Left forelimb (tissue), 1 donor: ENCODE measurements at places on chromosomes 3 and 15.

GRCh38 chr3:192858849-192859585 is 58.6 kb downstream of the MB21D2 start:
- DNase-seq = no peak

DNA sequence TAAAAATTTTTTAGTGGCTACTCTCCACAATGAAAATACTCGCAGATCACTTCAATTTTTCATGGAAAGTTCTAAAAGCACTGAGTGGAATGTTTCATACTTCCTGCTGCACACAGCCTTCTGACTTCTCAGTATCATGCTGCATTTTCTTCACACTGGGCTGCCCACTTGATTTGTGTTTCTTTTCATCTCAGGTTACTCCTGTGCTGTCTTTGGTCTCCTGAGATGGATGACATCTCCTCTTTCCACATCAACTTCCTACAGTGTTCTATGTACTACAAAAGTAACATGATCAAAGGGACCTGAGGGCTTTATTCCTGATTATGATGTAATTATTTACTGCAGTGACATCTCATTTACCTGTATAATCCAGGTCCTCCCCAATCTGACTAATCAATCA is 927.7 kb downstream of the ROBO2 start:
- DNase-seq = no peak

DNA sequence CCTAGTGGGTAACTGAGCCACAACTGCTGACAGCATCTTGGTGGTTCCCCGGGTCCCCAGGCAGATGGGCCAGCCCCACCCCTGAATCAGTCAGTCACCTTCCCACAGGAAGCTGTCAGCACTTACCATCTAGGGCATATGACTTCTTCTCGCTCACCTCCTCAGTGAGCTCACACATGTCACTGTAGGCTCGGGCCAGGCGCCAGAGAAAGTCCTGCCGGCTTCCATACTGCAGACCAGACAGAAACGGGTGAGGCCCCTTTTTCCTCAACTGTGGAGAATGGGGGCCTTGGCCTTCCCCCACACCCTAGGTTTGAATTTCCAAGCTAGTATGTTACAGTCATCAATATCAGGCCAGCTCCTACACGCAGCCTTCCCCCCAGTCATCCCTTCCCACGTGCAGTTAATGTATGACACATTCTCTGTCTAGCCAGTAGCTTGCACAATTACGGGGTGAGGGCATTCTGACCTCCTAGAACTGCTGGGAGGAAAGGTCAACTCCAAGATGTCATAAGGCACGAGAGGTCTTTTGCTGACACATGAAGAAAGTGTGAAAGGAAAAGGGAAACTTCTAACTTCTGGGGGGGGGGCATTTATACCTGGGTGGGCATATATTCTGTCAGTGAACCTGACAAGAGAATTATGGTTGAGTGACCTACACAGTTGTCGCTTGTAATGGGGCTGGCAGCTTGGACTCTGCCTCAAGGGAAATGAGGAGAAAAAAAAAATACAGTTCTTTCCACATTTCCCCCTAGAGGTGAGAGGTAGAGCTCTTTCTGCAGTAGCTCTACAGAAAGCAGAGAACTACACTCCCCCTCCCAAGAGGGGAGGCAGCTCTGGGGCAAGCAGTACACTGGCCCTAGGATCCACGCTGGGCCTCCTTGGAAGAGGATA is 10.9 kb downstream of the RMDN3 start:
- DNase-seq = no peak

- no peak for DNase-seq
Observed at GRCh38 chr15:98751767-98752166, 103.4 kb downstream of the IGF1R start.

DNA sequence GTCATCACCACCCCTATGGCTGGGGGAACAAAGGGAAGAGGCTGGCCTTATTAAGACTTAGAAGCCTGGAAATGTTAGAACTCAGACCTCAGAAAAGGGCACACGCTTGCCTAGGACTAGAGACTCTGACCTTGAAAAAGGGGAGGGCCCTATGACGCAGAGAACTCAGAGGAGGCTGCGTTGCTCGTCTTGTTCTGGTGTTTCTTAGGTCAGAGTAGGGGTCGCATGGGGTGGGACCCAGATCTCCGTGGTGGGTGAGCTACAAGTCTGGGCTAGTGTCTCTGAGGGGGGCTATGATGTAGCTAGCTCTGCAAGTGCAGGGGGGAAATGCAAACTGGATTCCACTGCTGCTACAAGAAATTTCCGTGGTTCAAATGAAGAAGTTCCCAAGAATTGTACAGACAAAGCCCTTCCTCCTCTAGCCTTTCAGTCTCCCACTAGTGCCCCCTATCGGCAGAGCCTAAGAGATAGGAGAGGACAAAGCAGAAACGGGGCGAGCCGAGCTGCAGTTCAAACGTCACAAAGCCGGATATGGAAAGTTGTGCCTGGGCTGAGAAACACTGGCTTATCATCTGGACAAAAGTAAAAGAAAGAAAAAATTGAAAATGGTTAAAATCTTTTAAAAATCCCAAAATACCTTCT is 392.9 kb upstream of the ROBO2 start:
- DNase-seq = no peak

DNA sequence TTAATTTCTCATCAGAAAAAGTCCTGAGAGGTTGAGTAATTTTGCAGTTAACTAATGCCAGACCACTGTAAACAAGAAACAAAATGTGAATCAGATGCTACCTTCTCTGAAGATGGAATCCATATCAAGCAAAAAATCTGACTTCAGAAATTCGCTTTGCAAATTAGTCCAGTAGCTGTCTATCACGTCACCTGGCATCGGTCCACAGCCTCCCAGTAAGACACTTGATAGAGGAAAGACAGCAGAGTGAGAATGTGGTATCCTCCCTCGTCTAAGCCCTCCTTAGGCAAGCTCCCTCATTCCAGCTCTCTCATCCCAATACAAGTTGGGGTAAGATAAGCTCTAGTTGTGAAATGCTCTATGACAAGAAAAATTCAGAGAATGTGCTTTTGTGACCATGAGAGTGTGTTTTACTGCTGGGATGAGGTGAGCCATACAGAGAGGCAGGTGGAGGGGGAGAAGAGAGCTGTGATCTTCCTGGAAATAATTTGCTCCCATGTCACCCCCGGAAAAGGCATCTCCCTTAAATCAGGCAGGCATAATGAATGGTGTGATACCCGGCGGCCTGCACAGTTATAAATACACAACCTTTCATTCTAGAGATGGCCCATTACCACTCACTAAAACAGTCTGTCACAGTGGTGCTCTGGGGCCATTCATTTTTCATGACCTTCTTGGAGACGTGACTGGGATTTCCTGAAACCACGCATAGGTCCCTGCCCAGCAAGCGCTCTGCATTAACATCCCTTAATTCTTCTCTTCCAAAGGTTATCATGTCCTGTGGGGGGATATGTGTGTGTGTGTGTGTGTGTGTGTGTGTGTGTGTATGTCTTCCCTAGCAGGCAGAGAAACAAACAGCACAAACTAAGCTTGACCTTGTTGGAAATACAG is 602.0 kb upstream of the KCNMB2 start:
- no peak for DNase-seq

DNA sequence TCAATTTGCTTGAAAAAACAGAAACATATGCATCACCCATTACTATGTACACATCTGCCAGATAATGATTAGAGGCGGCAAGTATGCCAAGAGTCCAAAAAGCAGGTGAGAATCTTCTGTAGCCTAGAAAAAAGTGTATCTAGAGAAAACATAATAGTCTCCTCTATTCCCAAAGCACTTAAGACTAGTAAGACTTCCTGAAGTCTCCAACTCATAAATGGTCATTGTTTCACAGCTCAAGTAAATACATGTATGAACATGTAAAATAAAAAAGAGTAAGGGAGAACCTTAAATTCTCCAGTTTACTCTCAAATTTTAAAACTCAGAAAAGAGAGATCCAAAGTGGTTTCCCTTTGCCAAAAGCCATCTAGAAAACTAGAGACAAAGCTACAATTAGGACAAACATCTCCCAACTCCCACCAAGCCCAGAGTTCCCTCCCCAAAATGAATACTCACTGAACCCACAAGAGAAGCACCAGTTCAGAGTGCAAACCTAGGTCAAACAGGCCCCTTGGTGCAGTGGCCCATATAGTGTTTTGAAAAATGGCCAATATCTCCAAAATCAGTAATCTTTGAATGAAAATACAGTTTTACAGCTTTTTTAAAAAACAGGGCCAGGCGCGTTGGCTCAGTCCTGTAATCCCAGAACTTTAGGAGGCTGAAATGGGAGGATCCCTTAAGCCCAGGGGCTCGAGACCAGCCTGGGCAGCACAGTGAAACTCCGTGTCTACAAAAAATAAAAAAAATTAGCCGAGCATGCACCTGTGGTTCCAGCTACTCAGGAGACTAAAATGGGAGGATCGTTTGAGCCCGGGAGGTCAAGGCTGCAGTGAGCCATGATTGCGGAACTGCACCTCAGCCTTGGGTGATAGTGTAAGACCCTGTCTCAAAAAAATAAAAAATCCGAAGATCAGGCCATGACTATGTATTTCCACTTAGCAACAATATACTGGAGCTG is 11.0 kb upstream of the MAP4 start:
- DNase-seq = no peak

GRCh38 chr15:93274257-93274656 is 185.2 kb upstream of the RGMA start:
- DNase-seq = no peak

- DNase-seq = no peak
Observed at GRCh38 chr3:172707967-172708366, 2.9 kb downstream of the NCEH1 start.

DNA sequence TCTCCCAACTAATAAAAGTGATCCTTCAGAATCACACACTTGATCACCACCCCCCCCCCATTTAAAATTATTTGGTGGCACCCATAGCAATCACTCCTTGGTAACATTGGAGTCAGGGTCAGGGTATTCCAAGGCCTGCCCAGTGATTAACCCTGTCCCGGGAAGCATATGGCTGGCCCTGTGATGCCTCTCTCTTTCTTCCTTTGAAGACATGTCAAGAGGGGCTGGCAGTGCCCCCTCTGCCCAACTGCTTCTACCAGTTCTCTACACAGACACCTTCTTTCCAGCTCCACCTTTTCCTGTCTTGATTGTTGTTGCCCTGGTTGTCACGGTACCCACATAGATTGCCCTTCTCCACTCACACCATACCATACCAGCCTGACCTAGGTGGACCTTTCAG is 30.9 kb upstream of the MANF start:
- peak; percentile 50 for DNase-seq

DNA sequence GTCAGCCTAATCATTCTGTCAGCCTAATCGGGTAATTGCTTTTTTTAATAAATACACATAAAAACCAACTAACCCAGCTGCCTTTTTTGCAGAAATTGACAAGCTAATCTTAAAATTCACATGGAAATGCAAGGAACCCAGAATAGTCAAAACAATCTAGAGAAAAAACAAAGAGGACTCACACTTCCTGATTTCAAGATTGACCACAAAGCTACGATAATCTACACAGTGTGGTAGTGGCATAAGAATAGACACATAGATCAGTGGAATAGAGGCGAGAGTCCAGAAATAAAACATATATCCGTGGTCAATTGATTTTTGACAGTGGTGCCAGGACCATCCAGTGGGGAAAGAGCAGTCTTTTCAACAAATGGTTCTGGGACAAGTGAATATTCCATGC is 2.4 kb upstream of the C3orf20 start:
- DNase-seq = no peak

- no peak for DNase-seq
Observed at GRCh38 chr3:186953011-186953487, 22.7 kb downstream of the ST6GAL1 start.

- DNase-seq = no peak
Observed at GRCh38 chr3:65664446-65664845, 374.3 kb downstream of the MAGI1 start.

GRCh38 chr3:33402936-33403335 is 37.3 kb downstream of the UBP1 start:
- DNase-seq = no peak

- DNase-seq = no peak
Observed at GRCh38 chr15:44532689-44533088, 4.3 kb upstream of the EIF3J start.

DNA sequence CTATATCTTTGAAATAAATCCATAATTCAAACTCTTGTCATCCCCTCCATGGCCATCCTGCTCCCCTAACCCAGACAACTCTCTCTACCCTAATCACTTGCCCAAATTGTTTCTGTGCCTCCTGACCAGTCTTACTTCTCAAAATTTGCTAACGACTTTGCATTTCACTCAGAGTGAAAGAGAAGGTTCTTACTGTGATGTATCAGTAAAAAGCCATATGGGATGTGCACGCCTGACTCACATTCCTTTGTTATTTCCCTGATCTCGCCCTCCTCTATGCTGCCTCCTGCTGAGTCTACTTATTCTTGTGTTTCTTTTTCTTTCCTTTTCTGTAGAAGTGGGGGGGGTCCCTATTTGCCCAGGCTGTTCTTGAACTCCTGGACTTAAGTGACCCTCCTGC is 487.2 kb upstream of the FRG2C start:
- no peak for DNase-seq

DNA sequence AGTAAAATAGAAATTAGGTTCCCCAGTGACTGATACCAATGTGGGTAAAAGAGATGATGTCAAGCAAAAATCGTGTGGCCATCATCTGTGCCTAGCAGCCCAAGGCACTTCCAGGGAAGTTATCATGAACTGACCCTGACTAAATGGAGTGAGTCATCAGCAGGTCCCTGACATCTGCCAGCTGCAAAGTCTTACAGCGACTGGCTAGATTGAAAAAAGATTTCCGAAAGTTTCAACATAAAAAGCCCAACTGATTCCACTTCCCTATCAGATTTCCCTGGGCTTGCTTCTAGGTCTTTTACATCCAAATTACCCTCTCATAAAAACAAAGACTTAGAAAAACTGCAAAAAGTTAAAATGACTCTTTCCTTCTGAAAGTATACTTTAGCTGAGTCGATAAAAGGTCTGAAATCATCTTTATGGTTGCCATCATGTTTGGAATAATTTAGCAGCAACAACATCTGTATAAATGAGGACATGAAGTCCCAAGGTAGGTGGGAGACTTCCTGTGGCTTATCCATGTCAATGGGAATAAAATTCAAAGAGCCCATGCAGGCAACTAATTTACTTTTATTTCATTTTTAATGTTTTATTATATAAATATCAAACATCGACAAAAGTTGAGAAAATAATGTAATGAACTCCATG is 342.8 kb downstream of the ERC2 start:
- no peak for DNase-seq

- no peak for DNase-seq
Observed at GRCh38 chr3:1036207-1036826, 56.5 kb upstream of the CNTN6 start.

DNA sequence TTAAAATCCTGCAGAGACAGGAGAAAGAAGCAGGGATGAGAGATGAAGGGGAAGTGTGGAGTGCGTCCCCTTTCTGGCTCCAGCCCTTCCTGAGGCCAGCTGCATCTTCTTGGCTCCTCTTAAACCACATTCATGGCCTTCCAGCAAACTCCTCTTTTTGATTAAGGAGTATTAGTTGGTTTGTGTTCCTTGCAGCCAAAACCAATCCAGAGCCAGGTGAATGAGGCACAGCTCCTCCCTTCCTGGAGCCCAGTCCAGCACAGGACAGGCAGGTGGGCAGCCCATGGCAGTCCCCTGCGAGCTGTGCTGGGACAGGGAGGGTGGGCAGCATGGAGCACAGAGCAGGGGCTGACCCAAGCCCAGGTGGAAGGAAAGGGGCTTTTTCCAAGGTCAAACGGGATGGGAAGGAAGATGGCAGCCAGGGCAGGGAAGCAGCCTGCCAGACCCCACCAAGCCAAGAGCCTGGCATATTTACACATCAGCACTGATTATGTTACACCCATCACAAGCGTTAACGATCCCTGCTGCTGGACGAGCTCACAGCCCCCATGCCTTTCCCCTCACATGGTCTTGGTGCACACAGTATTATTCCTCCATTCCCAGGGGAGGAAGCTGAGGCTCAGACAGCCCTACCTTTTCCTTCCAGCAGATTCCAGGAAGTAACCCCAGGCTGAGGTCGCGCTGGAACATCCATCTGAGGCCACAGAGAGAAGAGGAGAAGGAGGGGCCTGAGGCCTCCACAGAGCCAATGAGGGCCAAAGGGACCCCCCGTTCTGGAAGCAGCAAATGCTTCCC is 175.6 kb downstream of the SMAD6 start:
- peak; percentile 66 for DNase-seq
